GM12864 (cell line): ENCODE measurements at places on chromosomes 7 and 10.
A peak's percentile ranks its signal among the peaks of the same experiment; 100 is the strongest.

GRCh38 chr10:45023426-45023825 is 22.7 kb downstream of the ZNF22 start:
- no peak for DNase-seq

DNA sequence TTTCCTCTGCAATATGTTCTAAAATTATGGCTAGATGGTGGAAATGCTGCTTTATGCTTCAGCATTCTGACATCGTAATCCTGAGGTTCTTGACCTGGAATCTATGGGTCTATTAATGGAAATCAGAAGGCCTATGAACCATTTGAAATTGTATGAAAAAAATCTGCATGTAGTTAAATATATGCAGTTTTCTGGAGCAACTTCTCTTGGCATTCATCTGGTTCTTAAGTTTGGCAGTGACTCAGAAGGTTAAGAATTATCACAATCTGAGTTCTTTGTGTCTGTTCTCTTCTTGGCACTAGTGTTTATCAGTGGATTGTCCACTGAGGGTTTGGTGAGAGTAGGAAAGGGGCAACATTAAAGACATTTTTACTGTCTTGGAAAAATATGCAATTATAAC is 71.1 kb upstream of the FZD1 start:
- DNase-seq: no peak

DNA sequence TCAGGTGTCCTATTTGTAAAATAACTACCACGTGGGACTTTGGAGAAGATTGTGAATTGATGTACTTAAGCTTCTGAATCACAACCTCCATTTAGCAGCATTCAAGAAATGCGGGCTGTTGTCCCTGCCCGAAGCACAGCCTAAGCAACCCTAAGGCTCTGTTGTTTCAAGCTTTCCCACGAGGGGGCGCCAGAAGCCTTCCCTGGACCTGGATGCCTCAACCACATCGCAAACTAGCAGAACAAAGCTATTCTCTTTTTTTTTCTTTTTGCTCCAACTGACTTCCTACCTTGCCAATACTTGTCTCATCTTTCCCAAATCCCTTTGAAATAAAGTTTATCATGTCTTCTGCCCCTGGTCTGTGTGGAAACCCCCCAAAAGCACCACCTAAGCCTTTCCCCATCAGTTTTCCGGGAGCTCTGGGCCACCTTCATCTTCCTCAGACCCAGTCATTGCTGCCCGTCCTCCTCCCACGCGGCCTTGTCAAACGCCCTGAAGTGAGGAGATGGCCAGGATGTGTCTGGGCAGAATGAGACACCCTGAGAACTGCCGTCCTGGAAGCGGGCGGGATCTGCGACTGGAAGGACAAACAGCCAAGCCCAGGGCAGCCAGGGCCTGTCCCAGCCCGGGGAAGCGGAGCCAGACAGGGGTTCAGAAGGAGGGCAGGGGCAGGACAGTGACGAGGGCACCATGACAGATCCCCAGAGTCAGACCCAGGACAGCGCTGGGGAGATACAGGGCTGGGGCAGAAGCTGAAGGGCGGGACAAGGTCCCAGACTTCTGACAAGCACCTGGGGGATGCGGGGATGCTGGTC is 112.7 kb downstream of the SLIT1 start:
- peak; percentile 19 for DNase-seq

- no peak for DNase-seq
Measured at GRCh38 chr7:152144557-152145245, 119.2 kb downstream of the GALNT11 start.

- DNase-seq: no peak
Measured at GRCh38 chr7:18768256-18768655, 272.7 kb downstream of the HDAC9 start.

- DNase-seq: no peak
Measured at GRCh38 chr10:100786591-100786990, 41.2 kb downstream of the PAX2 start.

DNA sequence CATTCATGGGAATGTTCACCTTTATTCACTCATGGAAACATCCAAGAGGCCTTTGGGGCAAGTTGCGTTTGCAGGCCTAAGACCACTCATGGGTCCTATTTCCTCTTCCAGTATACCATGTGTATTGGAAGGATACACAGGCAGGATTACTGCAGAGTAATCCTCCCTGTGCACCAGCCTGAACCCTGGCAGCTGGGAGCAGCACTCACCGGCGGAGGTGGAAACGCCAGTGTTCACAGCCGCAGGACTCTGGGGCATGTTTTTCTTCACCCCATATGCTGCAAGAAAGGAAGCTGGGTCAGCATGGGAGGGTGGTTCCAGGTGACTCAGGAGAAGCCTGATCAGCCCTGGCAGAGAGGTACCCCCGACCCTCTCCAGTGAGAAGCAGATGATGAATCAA is 24.5 kb downstream of the COL17A1 start:
- no peak for DNase-seq

- DNase-seq: no peak
Measured at GRCh38 chr10:132503581-132504421, 33.8 kb upstream of the INPP5A start.

DNA sequence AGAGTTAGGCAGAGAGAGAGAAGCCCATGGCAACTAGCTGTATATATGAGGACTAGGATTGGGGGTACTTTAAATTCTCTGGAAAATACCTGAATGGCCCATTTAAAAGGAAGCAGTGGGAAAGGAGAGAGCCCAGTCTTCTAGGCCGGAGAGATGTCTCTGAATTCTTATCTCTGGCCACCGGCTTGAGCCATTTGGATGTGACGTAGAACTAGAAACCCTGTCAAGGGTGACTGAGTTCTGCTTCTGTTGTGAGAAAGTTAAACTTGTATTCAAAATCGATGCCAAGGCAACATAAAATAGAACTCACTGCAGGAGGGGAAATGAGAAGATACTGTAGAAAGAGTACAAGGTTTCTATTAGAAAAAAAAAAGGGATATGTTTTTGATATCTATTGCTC is 6.3 kb upstream of the GSTK1 start:
- peak; percentile 22 for DNase-seq
